ENCODE measurements at places on chromosomes 13 and 19.

GRCh38 chr19:58563823-58564222 is 5.4 kb upstream of the UBE2M start:
- no peak for DNase-seq

- no peak for DNase-seq
Measured at GRCh38 chr19:33287927-33288326, 14.4 kb downstream of the CEBPA start.

- DNase-seq, result no peak
Measured at GRCh38 chr13:80337288-80338081, 3.4 kb downstream of the SPRY2 start.

- no peak for DNase-seq
Measured at GRCh38 chr13:69010789-69011188, 1096.8 kb upstream of the ATXN8OS start.

DNA sequence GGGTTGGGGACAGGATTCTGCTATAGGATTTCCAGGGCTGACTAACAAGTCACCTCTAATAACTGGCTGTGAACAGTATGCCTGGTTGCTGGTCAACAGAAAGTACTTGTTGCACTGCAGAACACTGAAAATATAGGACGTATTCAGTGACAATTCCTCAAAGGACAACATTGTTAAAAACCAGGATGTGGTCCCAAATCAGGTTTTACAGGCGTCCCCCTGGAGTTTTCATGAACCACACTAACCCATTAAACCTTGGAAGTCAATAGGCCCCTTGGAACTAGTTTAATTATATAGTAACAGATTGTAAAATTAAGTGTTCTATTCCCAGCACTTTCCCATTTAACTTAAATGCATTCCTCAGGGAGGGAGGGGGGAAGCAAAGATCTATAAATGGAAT is 495.4 kb downstream of the TBC1D4 start:
- DNase-seq, result no peak

GRCh38 chr19:51980116-51980736 is 6.4 kb downstream of the ZNF350 start:
- DNase-seq, result no peak

- no peak for DNase-seq
Measured at GRCh38 chr19:16325641-16326400, 1.2 kb downstream of the KLF2 start.

- no peak for DNase-seq
Measured at GRCh38 chr13:51524829-51525566, 59.3 kb upstream of the WDFY2 start.

GRCh38 chr13:49693191-49693733 is 2.0 kb upstream of the EBPL start:
- no peak for DNase-seq

GRCh38 chr13:25608181-25608580 is 236.4 kb downstream of the ATP8A2 start:
- no peak for DNase-seq

DNA sequence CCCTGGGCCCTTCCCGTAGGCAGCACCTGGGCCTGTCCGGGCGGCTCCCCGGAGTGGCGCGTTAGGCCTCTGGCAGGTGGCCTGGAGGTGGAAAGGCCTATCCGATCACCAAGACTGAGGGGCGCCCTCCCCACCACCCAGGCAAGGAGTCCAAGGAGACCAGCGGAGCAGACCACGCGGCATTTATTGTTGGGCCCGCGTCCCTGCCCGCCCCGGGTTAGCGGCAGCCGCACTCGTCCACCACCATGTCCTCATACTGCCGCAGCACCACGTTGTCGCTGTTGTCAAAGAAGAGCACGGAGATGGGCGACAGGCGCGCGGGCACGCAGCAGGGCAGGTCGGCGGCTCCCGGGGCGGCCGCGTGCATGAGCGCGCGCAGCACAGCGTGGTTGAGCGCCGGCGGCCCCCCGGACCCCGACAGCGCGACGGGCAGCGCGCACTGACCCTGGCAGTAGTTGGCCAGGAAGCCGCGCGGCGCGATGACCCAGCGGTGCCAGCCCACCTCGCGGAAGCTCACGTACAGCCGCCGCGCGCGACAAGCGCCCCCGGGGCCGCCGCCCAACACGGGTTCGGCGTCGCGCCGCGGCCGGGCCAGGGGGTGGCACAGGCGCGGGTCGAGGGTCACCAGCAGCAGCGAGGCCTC is 27.5 kb downstream of the CERS1 start:
- DNase-seq, result no peak

DNA sequence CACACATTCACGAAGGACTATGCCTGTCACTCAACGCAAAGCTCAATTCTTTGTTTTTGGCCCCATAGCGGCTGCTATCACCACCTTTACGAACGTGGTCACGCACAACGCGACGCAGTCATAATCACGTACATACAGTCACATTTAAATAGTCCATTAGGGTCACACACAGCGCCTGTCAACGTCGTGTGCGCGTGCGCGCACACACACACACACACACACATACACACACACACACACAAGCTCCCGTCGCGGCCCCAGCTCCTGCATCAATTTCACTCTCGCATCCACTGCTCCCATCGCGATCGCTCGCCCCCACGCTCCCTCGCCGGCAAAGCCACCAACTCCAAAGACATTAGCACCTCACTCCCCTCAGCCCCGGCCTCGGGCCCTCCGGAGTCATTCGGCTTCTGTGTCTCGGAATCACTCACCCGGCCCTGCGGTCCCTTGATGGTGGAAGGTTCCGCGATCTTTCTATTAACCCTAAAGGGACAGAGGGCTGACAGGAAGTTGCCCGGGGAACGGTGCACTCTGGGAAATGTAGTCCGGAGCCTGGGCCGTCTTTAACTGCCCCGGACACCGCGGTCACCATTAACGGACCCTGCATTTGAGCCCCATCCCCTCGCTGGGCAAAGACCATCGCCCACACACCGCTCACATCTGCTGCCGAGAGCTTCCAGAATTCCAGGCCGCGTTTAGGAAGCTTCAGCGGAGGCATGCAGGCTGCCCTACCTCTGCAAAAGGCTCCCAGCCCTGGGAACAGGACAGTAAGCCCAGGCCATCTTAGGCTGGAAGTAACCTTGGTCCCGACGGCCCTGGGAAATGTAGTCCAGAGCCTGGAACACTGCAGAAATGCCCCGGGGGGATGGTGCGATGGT is at the start of gene ZNF790:
TSS of gene ZNF790 (minus strand) at position 482 of the 878 bp plus-strand sequence. CDS start 12,768 bp downstream, outside the sequence.
- peak; percentile 34 for DNase-seq

- no peak for DNase-seq
Measured at GRCh38 chr13:23140492-23140891, 40.3 kb upstream of the SGCG start.

Measured in T47D (cell line).